ENCODE measurements at places on chromosomes 12 and 14.

DNA sequence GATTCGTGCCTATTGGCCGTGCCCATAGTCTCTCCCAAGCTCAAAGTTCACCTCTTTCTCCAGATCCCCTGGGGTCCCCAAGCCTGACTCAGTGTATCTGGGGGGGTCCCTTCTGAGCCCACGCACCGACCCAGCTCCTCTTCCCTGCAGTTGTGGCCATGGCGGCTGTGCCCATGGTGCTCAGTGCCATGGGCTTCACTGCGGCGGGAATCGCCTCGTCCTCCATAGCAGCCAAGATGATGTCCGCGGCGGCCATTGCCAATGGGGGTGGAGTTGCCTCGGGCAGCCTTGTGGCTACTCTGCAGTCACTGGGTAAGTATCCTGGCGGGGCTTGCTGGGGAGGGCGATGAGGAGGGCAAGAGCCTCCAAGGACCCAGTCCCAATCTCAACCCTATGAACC lies 5.1 kb downstream of the IFI27 start:
- no peak for DNase-seq

- DNase-seq, result no peak
Measured at GRCh38 chr14:92121207-92121669, 268 bp downstream of the NDUFB1 start.

DNA sequence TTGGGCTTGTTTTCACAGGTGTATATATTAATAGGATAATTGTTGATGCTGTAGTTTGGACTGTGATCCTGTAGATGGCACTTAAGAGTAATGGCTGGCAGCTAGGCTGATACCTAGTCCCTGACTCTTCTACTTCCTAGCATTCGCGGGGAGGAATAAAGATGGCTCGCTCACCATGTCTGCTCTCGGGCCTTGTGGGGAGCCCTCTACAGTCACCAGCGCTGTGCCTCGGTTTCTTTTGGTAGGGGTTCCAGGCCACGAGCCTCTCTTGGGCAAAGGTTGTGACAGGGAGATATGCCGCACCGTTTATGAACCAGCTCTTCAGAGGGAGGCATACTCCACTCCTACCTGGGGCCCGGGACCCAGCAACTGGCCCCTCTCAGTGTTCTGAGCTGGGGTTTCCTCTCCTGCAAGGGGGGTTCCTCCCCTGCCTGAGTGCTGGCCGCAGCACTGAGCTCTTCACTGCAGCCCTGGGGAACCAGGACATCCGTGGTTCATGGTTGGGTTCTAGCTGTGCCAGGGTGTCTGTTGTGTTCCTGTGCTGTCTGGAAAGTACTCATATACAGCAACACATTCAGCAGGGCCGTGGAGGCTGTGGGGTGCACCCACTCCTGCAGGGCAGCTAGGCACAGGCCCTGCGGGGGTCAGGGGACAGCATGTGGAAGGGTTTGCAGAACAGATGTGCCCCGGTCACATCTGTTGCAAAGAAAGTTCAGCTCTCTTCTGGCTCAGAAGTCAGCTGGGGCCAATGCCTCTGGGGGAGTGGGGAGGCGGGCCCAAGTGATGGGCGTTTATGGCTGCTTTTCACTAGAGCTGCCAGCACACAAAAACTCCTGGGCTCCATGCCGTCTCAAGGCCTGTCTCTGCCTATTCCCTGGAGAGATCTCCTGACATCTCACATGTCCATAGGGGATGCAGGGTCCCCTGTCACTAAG lies 147.9 kb downstream of the PPFIA2 start:
- DNase-seq, result no peak

GRCh38 chr12:62654326-62655241 lies 188.0 kb downstream of the MON2 start:
- DNase-seq, result no peak

- no peak for DNase-seq
Measured at GRCh38 chr12:124466216-124467128, 100.9 kb downstream of the NCOR2 start.

GRCh38 chr12:71335151-71335962 lies 104.2 kb upstream of the LGR5 start:
- no peak for DNase-seq

GRCh38 chr14:65294816-65295215 lies 117.7 kb upstream of the FUT8 start:
- DNase-seq, result no peak

- no peak for DNase-seq
Measured at GRCh38 chr14:89356496-89356895, 60.5 kb downstream of the FOXN3 start.

GRCh38 chr12:95972832-95973456 lies 23.2 kb downstream of the HAL start:
- DNase-seq, result no peak

DNA sequence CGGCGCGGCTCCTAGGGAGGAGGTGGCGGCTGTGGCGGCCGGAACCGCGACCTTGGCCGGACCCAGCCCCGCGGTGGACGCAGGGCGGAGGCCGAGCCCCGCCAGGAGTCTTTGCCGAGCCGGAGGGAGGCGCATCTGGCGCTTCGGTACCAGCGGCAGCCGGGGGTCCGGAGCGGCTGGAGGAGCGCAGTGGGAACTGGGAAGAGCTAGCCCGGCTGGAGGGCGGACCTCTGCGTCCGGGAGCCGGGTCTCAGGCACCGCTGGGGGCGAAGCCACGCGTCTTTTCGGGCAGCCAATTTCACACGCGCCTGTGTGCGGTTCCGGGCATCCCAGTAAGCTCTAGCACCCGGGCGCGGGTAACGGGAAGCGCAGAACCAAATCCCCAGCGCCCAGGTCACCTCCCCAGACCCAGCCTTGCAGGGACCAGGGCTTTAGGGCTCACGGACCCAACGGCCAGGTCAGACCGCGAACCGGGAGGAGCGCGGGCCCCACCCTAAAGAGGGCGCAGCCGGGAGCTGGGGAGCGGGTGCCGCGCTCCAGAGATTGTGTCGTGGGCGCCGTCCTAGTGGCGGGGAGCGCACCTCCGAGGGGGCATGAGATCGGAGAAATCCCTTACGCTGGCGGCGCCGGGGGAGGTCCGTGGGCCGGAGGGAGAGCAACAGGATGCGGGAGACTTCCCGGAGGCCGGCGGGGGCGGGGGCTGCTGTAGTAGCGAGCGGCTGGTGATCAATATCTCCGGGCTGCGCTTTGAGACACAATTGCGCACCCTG lies 89.4 kb downstream of the GALNT8 start:
- no peak for DNase-seq

DNA sequence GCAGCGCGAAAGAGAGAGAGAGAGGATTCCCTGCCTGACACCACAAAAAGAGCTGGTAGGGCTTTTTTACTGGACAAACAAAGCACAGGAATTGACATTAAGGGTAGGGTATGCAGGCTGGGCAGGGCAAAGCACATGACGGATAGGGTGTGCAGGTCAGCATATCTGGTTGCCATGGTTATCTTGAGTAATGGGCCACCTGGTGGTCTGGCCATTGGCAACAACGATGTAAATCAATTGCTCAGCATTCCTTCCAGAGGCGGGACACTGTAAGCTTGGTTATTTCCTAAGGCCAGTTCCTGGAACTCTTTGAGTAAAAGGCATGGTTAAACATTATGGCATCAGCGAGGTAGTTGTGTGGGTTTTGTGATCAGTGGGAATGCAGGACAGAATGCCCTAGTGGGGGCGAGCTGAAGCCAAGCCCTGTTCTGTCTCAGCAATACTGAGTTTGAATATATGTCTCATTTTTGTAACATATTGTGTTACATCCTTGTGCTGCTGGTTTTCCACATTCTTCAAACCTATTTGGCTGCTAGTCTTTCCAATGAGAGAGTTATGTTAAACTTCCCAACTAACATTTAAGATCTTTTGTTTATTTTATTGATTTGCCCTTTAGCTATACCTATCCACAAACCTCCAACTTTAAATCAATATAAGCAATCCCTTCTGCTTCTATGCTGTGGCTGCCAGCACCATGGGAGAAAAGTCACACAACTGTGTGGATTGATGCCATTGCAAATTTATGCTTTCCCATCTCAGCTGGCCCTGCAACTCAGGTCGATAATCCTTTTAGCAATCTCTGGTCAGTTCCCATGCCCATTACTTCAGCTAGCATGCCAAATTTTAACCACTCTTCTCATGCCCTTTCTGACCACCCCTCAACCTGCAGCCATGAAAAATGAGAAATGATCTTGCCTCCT lies 396.7 kb upstream of the PDE3A start:
- DNase-seq, result no peak

- no peak for DNase-seq
Measured at GRCh38 chr14:37437490-37437889, 157.6 kb downstream of the FOXA1 start.

GRCh38 chr12:66620688-66621087 lies 58.2 kb downstream of the GRIP1 start:
- no peak for DNase-seq

- DNase-seq, result no peak
Measured at GRCh38 chr12:71061451-71061850, 96.3 kb downstream of the TSPAN8 start.

GRCh38 chr14:32022938-32023466 lies 54.1 kb upstream of the ARHGAP5 start:
- DNase-seq, result no peak

- no peak for DNase-seq
Measured at GRCh38 chr14:76509311-76509710, 133.4 kb downstream of the ESRRB start.

DNA sequence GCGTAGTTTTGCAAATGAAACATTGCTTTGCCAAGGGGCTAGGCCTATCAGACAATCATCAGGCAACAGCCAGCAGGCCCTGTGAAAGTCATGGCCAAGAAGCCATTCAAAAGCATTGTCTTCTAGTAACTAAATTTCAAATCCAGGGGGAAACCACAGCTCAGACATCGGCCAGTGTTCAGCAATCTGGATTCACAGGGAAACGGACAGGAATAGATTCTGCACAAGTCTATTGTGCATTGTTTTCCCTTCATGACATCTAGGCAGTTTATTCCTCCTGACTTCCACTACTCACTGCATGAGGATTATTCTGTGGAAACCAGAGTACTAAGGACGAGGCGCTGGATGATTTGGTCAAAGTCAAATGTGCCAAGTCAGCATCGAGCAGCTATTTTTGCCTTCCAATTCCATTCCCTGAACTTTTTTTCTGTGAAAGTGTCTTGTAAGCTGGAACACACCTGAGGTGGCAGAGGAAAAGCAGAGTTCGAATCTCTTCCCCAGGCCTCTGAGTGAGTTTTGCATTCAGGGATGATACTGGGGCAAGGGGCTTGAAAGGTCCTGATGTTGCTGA lies 75.4 kb downstream of the VCPKMT start:
- no peak for DNase-seq

GRCh38 chr12:46276756-46277155 lies 7.9 kb upstream of the SLC38A1 start:
- no peak for DNase-seq

DNA sequence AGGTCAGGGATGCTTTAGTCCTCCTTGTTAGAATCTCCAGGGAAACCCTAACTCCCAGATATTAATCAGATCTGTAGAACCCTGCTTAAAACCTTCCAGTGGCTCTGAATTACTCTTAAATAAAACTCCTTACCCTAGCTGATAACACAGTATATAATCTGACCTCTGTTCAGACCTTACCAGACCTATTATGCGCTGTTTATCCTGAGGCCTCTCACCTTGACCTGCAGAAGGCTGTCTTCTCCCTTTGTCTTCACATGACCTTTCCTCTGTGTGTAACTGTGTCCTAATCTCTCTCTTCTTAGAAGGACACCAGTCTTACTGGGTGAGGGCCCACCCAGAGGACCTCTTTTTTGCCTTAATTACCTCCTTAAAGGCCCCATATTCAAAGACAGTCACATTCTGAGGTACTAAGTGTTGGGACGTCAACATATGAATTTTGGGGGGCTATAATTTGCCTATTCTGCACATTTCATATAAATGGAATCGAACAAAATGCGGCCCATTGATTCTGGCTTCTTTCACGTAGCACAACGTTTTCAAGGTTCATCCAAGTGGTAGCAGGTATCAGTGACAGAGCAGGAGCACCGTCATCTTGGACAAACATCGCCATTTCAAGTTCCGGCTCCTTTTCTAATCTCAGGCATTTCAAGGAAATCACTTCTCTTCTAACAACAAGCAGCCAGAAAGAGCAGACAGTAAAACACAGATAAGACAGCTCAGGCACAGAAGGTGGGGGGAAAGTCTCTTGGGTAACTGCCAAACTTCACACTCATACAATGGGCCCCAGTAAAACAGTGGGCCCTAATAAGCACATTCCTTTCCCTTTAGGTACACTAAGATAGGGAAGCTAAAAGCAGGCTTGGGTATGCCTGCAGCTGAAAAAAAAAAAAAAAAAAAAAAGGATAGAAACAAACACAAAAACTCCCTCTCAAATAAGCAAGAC lies 200.2 kb upstream of the NUDT4 start:
- DNase-seq, result no peak

GRCh38 chr14:39145266-39145966 lies 24.7 kb downstream of the TRAPPC6B start:
- DNase-seq, result no peak

All from BJ (cell line).